ENCODE measurements at places on chromosomes 1 and 21. TPM values are rescaled to one million over a fixed set of nuclear protein-coding genes. Genes with fewer than 3 reads are reported as not detected.
A peak's percentile ranks its signal among the peaks of the same experiment; 100 is the strongest.

- no peak overlapping the region for H3K4me3 ChIP-seq
- no peak overlapping the region for H3K27ac ChIP-seq
- H3K4me1 ChIP-seq = no peaks in the 10 kb centered on the region
- no peak for DNase-seq
Measured at GRCh38 chr1:225409051-225409450, 18.8 kb downstream of the LBR start.

DNA sequence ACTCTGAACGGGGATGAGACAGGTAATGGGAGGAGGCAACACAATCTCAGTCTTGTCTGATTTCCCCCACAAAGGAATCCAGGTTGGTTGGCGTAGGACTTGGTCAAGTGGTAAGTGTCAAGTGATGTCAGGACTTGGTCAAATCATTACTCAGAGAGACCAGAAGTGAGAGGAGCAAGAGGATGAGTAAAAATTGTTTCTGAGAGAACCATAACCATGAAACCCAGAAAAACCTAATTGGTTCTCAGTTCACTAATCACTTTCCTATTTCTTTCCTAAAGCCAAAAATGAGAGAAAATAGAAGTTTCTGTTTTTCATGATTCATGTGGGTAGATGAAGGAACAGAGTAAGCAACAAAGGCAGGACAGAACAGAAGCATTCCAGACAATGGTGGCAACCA, 5.0 kb downstream of the PHC2 start:
- no peak overlapping the region for H3K27ac ChIP-seq
- no peak overlapping the region for H3K4me3 ChIP-seq
- peaks cover 12% of the 10 kb centered on the region for H3K4me1 ChIP-seq

- peaks cover 29% of the 10 kb centered on the region for H3K4me1 ChIP-seq
- H3K27me3 ChIP-seq = no peaks in the 10 kb centered on the region
- peak overlapping the region; percentile 89 for H3K4me3 ChIP-seq
- no peak for DNase-seq
- peaks cover 30% of the 10 kb centered on the region for H3K36me3 ChIP-seq
- H3K27ac ChIP-seq = peak overlapping the region; percentile 89
Measured at GRCh38 chr1:156281693-156282478, 739 bp downstream of the SMG5 start.

- no peak for DNase-seq
- H3K36me3 ChIP-seq = no peaks in the 10 kb centered on the region
- no peak overlapping the region for H3K27ac ChIP-seq
- no peaks in the 10 kb centered on the region for H3K27me3 ChIP-seq
- H3K4me3 ChIP-seq = no peak overlapping the region
Measured at GRCh38 chr1:57590978-57591377, 167.1 kb upstream of the DAB1 start.

- no peak for DNase-seq
- no peaks in the 10 kb centered on the region for H3K27me3 ChIP-seq
- no peak overlapping the region for H3K27ac ChIP-seq
- H3K4me3 ChIP-seq = no peak overlapping the region
- H3K36me3 ChIP-seq = no peaks in the 10 kb centered on the region
Measured at GRCh38 chr1:56715156-56715555, 70.0 kb downstream of the PRKAA2 start.

DNA sequence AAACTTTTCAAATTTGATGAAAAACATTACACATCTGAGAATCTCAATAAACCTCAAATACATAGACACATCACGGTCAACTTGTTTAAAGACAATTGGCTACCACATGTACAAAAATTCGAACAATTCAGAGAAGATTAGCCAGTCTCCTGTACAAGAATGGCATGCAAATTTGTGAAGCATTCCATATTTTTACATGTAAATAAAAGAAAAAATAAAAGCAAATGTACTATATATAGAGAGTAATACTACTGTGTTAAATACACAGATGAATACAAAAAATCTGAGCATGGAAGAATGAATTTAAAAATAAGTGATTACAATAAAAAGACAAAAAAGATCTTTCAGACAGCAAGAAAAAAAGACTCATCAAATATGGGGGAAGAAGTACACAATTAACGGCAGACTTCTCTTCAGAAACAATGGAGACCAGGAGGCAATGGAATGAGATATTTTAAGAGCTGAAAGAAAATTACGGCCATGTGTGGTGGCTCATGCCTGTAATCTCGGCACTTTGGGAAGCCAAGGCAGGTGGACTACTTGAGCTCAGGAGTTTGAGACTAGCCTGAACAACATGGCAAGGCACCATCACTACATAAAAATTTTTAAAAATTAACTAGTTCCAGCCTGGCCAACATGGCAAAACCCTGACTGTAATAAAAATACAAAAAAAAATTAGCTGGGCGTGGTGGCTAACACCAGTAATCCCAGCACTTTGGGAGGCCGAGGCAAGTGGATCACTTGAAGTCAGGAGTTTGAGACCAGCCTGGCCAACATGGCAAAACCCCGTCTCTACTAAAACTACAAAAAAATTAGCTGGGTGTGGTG, 23.2 kb downstream of the HAX1 start:
- DNase-seq = no peak
- no peaks in the 10 kb centered on the region for H3K27me3 ChIP-seq
- no peaks in the 10 kb centered on the region for H3K36me3 ChIP-seq
- H3K4me3 ChIP-seq = no peak overlapping the region
- H3K27ac ChIP-seq = no peak overlapping the region

DNA sequence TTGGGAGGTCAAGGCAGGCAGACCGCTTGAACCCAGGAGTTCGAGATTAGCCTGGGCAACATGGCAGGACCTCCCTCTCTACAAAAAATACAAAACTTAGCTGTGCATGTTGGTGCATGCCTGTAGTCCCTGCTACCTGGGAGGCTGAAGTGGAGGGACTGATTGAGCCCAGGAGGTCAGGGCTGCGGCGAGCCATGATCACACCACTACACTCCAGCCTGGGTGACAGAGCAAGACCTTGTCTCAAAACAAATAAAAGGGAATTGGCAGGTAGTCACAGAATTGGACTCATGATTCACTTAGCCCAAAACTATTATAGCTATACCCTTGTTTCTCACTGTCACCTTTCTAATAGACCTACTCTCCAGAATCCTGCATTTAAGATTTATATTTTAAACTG, 5.5 kb downstream of the TADA1 start:
- H3K4me1 ChIP-seq = peaks cover 25% of the 10 kb centered on the region
- H3K27me3 ChIP-seq = no peaks in the 10 kb centered on the region
- peaks cover 24% of the 10 kb centered on the region for H3K36me3 ChIP-seq
- no peak overlapping the region for H3K4me3 ChIP-seq
- DNase-seq = no peak
- H3K27ac ChIP-seq = no peak overlapping the region

GRCh38 chr21:40381111-40381510, 465.8 kb downstream of the DSCAM start:
- H3K27ac ChIP-seq = no peak overlapping the region
- no peaks in the 10 kb centered on the region for H3K27me3 ChIP-seq
- H3K4me1 ChIP-seq = peaks cover 2% of the 10 kb centered on the region
- H3K36me3 ChIP-seq = no peaks in the 10 kb centered on the region

DNA sequence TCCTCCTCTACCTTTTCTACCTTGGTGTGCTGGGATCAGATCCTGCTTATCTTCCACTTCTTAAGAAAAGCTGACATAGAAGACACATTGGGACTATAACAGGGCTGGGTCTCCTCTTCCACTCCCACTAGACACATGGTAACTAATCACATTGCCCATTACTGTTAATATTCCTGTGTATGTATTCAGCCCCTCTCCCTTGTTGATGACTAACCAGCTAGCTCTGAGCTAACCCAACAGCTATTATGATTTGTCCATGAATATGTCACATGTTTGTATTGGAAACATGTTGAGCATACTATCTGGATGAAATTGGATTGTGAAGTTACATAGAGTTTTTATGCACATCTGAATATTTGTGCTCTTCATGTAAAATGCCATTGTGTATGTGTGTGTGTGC, 52.9 kb downstream of the MPZL1 start:
- no peak overlapping the region for H3K4me3 ChIP-seq
- no peaks in the 10 kb centered on the region for H3K4me1 ChIP-seq
- peaks cover 48% of the 10 kb centered on the region for H3K36me3 ChIP-seq

- H3K36me3 ChIP-seq = no peaks in the 10 kb centered on the region
- no peaks in the 10 kb centered on the region for H3K27me3 ChIP-seq
- H3K27ac ChIP-seq = no peak within 1 kb of the TSS
- DNase-seq = peak; percentile 93
- no peak within 1 kb of the TSS for H3K4me3 ChIP-seq
Measured at GRCh38 chr1:31815752-31816500, at the start of gene SPOCD1. SPOCD1 (minus strand) TSS chr1:31816022; CDS start chr1:31815333, 689 bp downstream.

The LCE1D gene
- not detected for total RNA-seq

The OLIG2 gene
- total RNA-seq = not detected

The CELA2A gene
- not detected for total RNA-seq

The NTMT2 gene
- total RNA-seq = not detected

The MNDA gene
- 84.3 TPM for total RNA-seq

The TMEM52 gene
- total RNA-seq = 1.4 TPM

The OR10Z1 gene
- total RNA-seq = not detected

The BRDT gene
- not detected for total RNA-seq
